ENCODE measurements at places on chromosomes 5 and 9.

- no peak for DNase-seq
These were observed 163.9 kb upstream of the RASA1 start for GRCh38 chr5:87103616-87104287.

- DNase-seq, result no peak
These were observed 22.2 kb downstream of the ERAP1 start for GRCh38 chr5:96785326-96786109.

GRCh38 chr9:86454701-86455615 lies 100.7 kb upstream of the TUT7 start:
- no peak for DNase-seq

GRCh38 chr9:32706004-32706724 lies 70.7 kb upstream of the TAF1L start:
- no peak for DNase-seq

DNA sequence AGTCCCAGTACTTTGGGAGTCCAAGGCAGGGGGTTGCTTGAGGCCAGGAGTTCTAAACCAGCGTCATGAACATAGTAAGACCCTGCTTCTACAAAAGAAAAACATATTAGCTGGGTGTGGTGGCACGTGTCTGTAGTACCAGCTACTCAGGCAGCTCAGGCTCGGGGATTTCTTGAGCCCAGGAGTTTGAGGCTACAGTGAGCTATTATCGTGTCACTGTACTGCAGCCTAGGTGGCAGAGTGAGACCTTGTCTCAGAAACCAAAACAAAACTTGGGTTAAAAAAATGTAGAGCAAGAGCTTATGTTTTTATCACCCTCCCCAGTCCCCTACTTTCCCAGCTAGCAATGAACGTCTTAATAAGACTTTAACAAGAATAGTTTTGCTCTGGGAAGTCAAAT lies 46.7 kb downstream of the UHRF2 start:
- no peak for DNase-seq

GRCh38 chr5:95241-95980 lies 3.4 kb downstream of the PLEKHG4B start:
- no peak for DNase-seq

DNA sequence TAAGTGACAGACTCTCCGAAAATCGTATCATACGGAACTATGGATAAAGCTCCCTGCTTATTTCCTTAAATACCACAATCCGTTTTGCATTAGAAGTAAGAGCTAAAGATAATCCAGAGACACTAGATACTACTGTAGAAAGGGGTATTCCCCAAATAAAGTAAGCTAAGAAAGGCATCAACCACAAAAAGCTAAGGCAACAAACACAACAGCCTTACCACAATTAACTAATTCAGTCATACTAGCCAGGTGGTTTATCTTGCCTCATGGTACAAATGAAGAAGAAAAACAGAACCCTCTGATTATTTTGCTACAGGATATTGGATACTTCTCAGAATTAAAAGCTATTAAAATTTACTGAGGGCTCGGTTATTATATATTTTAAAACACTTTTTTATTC lies 14.1 kb downstream of the ERP44 start:
- DNase-seq, result no peak

GRCh38 chr5:170434966-170435605 lies 45.9 kb upstream of the KCNMB1 start:
- no peak for DNase-seq

DNA sequence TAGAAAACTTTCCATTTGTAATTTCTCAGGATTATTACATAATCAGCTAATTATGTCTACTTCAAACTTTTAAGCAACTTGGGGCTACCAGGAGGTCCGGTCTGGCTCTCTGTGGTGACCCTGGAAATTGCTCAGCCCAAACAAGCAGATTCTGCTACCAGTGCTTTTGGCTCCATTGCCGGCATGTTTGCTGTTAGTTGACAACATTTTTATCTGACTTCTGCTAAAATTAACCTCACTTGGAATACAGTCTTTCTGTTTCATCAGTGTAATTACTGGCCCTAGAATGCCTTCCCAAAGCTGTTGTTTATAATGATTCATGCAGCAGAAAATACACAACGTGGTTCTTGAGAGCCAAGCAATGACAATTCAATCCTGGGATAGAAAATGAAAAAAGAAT lies 38.5 kb upstream of the FAM81B start:
- no peak for DNase-seq

- DNase-seq, result no peak
These were observed 64.0 kb downstream of the RGS7BP start for GRCh38 chr5:64569858-64570257.

- DNase-seq, result no peak
These were observed 479.5 kb downstream of the TAF11L14 start for GRCh38 chr5:18113721-18114120.

- no peak for DNase-seq
These were observed 31.2 kb downstream of the HTR4 start for GRCh38 chr5:148623101-148623500.

DNA sequence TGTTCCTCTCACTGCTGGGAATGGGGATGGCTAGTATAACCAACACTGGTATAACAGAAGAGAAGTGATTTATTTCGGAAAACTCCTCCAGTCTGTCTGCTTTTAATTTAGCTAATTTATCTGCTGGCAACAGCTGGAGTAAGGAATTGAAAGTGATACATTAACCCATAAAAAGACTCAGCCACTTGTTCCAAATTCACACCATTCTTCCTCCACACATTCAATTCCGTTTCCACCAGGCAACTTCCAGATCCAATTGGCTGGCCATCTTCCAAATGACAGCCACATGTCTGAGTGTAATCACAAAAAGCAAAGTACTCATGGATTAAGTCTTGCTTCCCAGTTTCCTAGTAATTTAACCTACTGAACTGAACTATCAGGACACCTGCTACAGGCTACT lies 77.1 kb upstream of the RETREG1 start:
- no peak for DNase-seq

- DNase-seq, result no peak
These were observed 264.8 kb upstream of the KIF2A start for GRCh38 chr5:62041156-62041756.

DNA sequence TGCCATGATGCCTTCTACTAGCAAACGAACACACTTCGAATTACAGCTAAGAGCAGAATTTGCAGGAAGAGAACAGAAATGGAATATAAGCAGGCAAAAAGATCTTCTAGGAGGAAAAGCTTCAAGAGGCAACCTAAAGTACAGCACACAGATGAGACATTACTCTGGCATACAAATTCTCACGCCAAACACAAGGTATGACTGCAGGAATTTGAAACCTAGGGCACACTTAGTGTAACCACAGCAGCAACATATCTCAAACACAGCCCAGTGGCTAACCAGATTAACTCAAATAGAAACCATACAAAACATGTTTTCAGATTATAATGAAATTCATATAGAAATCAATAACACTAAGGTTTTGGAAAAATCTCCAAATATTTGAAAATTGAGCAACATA lies 481.0 kb upstream of the RGMB start:
- no peak for DNase-seq

DNA sequence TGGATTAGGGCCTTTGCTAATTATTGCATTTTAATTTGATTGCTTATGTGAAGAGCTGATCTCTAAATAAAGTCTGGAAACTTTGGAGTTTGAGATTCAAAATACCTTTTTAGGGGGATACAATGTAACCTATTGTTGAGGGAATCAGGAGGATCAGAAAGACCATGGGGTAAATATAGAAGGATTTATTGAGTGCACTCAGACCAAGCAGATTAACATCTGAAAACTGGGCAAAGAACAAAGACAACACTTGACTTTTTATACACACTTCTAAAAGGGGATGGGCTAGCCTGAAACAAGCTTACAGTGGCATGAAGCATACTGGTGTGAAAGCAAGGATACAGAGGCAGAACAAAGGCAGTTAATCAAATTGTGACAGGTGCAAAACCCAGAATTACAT lies 174.3 kb downstream of the MRPS30 start:
- no peak for DNase-seq

DNA sequence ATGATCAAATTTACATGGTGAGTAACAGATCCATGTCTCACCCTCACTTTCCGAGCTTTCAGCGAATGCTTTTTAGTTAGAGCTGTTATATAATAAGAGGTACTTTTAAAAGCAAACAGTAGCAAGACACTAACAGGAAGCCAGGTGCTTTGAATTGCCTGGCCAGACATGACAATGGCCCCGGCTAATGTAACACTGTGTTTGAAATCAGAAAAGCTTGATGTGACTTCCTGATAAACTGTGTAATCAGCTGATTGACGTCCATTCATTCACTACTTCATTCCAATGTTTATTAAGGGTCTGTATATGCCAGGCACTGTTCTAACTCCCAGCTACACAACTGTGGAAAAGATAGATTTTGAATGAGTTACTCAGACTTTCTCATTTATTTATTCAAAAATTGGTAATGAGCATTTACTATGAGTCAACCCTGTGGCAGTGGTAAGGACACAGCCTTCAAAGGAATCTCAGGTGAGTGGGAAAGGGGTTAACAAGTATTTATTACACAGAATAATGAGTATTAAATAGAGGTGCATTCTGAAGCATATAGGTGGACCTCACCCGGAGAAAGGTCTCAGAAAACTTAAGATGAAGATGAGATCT lies 26.6 kb downstream of the DPYSL3 start:
- no peak for DNase-seq

GRCh38 chr9:92266486-92266885 lies 27.0 kb downstream of the IARS1 start:
- DNase-seq, result no peak

- no peak for DNase-seq
These were observed 305.0 kb upstream of the MEF2C start for GRCh38 chr5:89187883-89188465.

- DNase-seq, result no peak
These were observed 324.4 kb downstream of the PRR16 start for GRCh38 chr5:120788481-120788880.

DNA sequence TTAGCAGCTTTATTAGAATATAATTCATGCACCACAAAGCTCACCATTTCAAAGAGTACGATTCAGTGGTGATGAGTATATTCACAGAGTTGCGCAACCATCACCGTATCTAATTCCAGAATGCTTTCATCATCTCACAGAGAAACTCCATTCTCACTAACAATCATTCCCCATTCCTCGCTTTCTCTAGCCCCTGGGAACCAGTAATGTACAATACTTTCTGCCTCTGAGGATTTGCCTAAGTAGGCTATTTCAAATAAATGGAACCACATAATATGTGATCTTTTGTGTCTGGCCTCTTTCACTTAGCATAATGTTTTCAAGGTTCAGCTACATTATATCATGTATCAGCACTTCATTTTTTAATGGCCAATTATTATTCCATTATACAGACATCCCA lies 145.1 kb upstream of the ADAMTS16 start:
- no peak for DNase-seq

DNA sequence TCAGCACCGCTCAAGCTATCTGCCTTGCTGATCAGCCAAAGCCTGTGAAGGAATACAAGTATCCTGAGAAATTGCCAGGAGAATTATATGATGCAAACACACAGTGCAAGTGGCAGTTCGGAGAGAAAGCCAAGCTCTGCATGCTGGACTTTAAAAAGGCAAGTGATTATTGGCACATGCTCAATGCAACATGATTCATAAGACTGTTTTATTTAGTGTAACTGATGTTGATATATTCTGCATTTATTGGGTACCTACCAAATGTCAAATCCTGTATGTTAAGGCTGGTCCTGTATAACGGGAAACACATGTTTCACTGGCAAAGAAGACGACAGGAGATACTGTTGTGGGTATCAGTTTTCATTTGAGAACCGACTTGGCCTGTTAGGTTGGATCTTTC lies 69.0 kb downstream of the ADAMTS16 start:
- no peak for DNase-seq

DNA sequence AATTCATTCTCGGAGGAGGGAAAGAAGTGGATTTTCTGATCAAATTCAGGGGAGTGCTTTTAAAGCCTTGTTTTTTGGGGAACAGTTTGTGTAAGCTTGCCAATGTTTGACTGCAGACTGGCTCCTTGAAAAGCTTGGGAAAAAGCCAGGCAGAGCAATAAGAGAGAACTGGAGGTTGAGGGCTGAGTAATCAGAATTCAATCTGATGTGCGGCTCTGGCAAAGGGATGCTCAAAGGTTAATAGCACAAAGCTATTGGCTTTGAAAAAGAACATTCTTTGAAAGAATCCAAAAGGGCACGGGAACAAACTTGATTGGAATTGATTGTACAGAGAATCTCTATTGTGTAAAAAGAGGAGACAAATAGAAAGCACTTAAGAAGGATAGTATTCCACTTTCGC lies 279.3 kb downstream of the YTHDC2 start:
- DNase-seq, result no peak

- no peak for DNase-seq
These were observed 5.5 kb upstream of the FGD3 start for GRCh38 chr9:92941861-92942260.

GRCh38 chr5:175790796-175791195 lies 80.6 kb upstream of the CPLX2 start:
- no peak for DNase-seq

- no peak for DNase-seq
These were observed 1613.6 kb upstream of the WWC1 start for GRCh38 chr5:166677891-166678290.

DNA sequence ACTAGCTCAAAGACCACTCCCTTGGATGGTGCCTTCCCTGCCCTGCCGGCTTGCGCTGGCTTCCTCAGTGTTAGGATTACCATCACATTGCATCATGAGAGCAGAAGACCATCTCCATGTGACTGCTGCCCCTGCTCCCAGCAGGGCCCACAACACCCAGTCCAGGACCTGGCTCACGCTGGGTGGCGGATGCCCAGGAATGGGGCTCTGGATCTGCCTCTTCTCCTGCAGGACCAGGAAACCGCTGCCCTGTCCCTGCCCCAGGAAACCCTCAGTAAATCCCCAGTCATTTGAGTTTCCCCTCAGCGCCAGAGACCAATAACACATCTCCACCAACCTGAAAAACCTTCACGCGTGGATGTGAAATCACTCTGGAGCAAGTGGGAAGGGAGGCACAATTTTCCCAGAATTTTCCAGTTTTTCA lies 3.3 kb upstream of the RNF44 start:
- DNase-seq, result no peak

GRCh38 chr9:16138561-16139491 lies 586.0 kb downstream of the CCDC171 start:
- no peak for DNase-seq

GRCh38 chr9:1454211-1454610 lies 404.1 kb downstream of the DMRT2 start:
- DNase-seq, result no peak

- no peak for DNase-seq
These were observed 3.2 kb upstream of the NRARP start for GRCh38 chr9:137305060-137305797.

GRCh38 chr5:100900796-100901781 lies 2.0 kb downstream of the ST8SIA4 start:
- peak; percentile 47 for DNase-seq

- no peak for DNase-seq
These were observed 7.4 kb downstream of the CEMIP2 start for GRCh38 chr9:71760901-71761300.
